ENCODE measurements at places on chromosomes 6 and 20.

DNA sequence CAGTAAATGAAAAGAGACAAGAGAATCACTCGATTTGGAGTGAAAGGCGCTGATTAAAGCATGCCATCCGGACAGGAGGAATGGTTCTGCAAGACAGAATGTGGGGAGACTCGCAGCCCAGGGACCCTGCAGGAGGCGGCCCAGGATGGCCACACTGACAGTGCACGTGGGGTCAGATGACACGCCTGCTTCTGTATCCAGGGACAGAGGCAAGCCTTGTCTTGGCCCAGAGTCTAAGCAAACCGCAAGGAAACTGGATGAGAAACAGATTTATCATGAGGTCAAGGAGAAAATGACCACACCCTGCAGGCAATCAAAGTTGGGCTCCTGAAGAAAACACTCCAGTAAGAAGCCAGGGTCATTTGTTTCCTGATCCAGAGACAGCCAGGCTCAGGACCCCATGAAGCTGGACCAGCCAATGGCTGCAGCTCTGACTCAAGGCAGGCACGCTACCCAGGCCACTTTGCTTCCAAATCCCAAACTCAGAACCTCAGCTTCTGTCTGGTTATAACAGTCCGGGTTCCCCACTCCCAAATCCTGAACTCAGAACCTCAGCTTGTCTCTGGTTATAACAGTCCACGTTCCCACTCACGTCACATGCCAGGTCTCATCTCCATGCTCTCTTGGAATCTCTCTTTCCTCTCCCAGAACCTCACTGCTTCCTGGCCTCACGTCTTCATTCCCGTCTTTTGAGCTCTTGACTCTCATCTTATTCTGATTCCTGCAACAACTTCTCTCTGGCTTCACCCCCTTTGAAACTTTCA lies 144.9 kb upstream of the THBS2 start:
- DNase-seq: no peak

GRCh38 chr20:58219342-58219700 lies 9.1 kb downstream of the ANKRD60 start:
- DNase-seq: peak; percentile 76

DNA sequence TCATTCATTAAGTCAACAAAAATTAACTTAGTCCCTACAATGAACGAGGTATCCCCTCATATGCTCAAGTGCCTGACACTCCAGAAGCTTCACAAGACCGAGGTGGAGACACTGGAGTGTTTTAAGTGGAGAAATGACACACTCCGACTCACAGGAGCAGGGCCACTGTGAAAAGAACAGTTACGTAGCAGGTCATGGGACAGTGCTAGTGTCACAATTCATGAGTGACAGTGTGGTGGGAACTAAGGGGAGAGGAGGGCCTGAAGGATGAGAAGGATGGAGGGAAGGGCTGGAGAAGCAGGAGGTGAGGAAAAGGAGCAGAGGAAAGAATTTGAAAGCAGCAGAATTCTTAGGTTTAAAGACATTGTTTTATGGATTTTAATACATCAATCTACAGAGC lies 1.3 kb upstream of the HLA-A start:
- no peak for DNase-seq

DNA sequence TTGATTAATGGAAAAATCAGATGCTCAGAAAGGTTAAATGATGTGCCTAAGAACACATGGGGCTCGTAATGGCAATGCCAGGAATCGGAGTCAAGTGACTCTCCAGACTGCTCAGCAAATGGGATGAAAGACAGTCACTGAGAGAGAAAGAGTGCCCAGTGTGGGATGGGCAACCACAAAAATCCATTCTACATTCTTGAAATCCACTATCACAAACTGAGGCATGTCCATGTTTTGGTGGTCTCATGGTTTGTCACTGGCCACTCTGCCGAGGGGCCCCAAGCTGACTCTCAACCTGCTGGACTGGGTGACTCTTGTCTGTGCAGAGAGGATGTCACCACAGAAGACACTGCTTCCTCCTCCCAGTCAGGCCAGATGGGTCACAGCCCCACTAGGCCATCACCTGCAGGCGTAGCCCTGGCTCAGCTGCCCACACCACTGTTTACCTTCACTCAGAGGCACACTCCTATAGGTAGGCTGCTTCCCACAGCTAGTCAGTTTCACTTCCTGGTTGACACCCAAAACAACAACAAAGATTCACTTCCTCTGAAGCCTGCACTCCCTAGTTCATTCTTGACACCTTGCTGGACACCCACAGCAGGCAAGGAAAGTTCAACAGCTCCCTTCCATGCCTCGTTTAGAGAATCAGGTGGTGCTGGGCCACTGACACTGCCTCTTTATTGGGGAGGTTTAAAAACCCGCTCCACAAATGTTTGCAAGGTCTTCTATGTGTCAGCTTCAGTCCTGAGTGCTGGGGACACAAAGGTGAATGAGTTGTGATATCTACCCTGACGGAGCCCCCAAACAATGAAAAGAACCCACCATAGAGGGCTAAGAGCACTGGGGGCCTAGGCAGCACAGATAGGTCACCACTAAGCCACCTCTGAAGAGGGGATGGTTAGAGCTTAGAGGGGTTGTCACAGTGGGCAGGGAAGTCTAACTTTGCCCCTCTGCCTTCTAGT lies 21.7 kb downstream of the MAP1LC3A start:
- no peak for DNase-seq

DNA sequence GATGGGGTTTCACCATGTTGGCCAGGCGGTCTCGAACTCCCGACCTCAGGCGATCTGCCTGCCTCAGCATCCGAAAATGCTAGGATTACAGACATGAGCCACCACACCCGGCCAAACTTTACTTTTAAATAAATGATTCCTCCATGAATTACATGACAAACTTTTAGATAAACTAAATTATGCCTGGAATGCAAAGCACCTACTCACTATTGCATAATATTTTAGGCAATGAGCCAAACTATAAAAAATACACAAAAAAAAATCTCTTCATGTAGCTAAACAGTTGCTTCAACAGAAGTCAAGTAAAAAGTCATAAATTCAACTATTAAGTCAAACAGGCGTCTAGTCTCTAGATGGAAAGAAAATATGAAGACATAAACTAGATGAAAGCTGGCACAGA lies 56.5 kb downstream of the PTPRK start:
- DNase-seq: no peak
